ENCODE measurements at places on chromosomes 1 and 21.

GRCh38 chr1:183957216-183957830, 80.2 kb downstream of the COLGALT2 start:
- no peak for DNase-seq

DNA sequence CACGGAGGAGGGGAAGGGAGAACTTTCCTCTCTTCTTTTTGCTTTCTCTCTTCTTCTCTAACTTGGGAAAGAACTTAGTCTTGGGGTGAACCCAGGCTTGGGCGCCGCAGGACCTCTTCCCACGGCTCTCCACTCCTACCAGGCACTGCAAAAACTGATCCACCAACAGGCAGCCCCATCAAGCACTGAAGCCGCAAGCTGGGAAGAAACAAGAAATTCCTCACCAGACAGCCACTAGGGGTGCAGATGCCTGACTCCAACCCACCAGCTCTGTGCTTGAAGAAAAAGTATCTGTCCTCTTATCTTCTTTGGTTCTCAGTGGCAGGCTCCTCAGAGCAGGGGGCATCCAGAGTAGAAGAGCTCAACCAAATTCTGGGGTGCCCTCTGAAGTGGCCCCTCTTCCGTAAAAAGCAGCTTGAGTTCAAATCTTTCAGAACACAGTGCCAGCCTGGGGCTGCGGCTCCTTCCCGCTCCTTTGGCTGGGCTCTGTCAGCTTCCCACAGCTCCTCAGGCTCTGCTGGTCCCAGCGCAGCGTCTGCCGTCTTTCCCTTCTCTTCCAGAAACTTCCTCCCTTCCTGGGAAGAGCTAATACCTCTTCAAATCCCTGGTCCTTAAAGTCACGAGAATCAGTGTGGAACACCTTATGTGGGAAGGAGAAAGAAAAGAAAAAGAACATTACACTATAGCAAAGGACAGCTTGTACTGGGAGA, 2.4 kb downstream of the SLC41A1 start:
- DNase-seq, result no peak

GRCh38 chr1:3258386-3259003, 189.5 kb downstream of the PRDM16 start:
- DNase-seq, result no peak

- no peak for DNase-seq
Measured at GRCh38 chr1:62493656-62494055, 56.8 kb downstream of the USP1 start.

GRCh38 chr1:223820971-223821370, 24.8 kb downstream of the TP53BP2 start:
- DNase-seq, result no peak

GRCh38 chr1:90486996-90487395, 230.1 kb downstream of the BARHL2 start:
- DNase-seq, result no peak

DNA sequence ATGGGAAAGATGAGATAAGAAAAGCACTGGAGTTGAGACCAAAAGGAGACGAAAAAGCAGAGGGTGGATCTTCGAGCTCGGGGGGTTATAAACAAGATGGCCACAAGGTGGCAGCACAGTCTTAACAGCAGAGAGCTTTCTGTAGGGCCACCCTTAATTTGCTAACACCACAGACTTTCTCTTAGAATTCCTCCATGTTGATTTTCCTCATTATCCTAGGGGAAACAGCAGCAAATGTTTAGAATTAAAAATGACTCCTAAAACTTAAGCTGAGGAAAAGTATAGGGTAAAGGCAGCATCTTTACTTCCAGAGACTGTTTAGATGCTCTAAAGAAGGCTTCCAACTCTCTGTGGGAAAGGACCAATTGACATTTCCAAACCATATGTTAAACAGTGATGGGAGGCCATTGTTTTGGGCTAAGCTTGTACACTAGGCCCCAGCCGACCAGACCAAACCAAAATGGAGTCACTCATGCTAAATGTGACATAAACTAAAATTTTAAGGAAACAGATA, 2.5 kb upstream of the APOBEC4 start:
- peak; percentile 29 for DNase-seq

DNA sequence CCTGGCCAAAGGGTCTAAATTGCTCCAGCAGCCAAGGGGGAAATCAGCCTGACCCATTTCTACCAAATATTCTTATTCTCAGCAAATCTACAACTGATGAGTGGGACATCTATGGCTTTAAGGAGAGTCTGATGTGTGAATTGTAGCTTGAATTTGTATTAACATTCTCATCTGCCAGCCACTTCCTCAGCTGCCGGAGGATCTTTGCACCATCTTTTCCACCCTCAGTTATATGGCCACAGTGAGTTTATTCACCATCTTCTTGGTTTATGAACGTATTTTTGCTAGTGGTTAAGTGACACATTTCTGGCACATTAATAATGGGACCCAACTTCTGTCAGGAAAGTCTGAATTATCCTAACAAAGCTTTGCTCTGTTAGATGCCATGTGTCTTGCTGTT, 69.6 kb downstream of the COLGALT2 start:
- no peak for DNase-seq

DNA sequence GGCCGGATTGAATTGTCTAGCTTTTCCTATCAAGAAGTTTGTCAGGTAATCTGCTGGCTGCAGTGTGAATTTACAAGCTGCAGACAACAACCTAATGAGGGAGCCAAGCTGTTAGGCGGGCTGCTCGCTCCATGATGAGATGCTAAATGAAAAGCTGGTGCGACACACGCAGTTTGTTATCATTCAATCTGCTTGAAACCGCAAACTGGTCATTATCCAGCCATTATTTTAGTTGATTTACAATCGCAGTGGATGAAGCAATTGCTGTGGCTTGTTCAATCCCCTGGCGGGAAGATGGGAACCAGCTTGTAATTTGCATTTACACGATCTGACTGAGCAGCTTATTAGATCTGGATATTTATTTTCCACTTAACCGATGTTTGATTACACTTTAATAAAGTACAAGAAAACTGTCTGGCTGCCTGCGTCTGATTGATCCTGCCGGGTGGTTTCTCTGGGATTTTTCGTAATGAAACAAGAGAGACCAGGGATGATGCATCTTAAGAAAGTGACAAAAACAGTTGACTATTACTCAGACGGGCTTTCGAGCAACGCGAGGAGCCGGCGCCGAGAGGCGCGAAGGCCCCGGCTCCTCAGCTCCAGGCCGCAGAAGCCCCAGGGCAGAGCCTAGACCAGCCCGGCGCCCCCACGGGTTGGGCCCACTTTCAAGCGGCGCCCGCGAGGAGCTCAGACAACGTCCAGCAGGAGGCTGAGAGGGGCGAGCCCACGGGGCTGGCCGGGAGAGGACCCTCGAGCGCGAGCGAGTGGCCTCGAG, 118.0 kb upstream of the BARHL2 start:
- no peak for DNase-seq

DNA sequence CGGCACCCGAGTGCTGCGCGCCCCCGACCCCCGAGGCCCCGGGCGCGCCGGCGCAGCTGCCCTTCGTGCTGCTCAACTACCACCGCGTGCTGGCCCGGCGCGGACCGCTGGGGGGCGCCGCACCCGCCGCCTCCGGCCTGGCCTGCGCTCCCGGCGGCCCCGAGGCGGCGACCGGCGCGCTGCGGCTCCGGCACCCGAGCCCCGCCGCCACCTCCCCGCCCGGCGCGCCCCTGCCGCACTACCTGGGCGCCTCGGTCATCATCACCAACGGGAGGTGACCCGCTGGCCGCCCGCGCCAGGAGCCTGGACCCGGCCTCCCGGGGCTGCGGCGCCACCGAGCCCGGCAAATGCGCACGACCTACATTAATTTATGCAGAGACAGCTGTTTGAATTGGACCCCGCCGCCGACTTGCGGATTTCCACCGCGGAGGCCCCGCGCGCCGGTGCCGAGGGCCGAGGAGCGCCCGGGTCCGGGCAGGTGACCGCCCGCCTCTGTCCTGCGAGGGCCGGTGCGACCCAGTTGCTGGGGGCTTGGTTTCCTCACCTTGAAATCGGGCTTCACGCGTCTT, 49.0 kb downstream of the SIM2 start:
- no peak for DNase-seq

DNA sequence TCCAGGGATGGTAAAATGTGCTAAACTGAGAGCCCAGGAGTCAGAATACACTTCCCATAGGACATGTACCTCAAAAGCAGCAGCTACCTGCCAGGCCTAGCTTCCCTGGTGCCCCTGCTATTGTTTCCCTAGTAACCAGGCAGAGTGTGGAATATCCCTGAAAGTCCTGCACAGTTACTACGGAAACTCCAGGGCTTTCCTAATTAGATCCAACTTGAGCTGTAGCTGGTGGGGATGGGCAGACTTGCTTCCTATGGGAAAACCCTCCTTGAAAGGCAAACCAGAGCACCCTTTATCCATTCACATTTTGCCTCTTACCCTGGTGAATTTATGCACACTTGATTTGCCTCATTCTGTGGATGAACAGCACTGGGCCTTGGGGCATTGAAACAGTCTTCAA, 559.9 kb upstream of the PBX1 start:
- DNase-seq, result no peak

GRCh38 chr1:201126832-201127754, at the start of gene ASCL5:
Gene ASCL5, minus strand, starts transcription at chr1:201127184. Its CDS starts 11,812 bp downstream, at chr1:201115372.
- no peak for DNase-seq

- no peak for DNase-seq
Measured at GRCh38 chr1:212556822-212557549, 51.6 kb upstream of the ATF3 start.

DNA sequence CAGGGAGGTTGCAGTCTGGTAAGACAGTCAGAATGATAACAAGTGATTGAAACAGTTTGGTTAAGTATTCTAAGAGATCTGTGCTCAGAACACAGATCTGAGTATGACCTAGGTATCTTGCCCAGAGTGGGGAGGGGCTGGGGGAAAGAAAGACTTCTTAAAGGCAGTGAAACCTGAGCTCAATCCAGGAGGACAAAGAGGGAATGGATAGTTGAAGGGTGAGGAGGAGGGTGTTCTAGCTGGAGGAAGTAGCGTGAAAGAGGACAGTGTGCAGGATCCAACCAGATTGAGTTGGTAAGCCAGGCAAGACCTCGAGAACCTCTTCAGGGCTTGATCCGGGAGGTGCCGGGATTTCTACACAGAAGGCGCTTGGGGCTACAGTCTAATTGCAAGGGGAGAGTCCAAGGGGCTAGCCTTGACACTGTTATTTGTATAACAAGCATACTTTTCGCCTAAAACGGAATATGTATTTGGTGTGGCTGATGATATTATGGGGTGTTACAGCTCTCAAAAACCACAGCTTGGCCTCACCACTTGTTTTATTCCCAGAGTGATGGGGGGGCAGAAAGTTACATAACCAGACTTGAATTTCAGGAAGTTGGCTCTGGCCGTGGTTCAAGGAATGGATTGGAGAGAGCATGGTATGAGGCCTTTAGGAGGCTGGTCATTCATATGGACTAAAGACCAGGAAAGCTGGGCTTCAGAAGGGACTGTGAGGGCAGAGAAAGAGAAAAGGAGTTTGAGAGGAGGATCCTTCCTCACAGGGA, 19.1 kb downstream of the RCSD1 start:
- DNase-seq, result no peak

- DNase-seq, result no peak
Measured at GRCh38 chr1:62621907-62622306, 24.6 kb downstream of the ANGPTL3 start.

- no peak for DNase-seq
Measured at GRCh38 chr1:185973645-185974044, 239.5 kb downstream of the HMCN1 start.

GRCh38 chr1:40786171-40786994, 2.8 kb downstream of the KCNQ4 start:
- no peak for DNase-seq

DNA sequence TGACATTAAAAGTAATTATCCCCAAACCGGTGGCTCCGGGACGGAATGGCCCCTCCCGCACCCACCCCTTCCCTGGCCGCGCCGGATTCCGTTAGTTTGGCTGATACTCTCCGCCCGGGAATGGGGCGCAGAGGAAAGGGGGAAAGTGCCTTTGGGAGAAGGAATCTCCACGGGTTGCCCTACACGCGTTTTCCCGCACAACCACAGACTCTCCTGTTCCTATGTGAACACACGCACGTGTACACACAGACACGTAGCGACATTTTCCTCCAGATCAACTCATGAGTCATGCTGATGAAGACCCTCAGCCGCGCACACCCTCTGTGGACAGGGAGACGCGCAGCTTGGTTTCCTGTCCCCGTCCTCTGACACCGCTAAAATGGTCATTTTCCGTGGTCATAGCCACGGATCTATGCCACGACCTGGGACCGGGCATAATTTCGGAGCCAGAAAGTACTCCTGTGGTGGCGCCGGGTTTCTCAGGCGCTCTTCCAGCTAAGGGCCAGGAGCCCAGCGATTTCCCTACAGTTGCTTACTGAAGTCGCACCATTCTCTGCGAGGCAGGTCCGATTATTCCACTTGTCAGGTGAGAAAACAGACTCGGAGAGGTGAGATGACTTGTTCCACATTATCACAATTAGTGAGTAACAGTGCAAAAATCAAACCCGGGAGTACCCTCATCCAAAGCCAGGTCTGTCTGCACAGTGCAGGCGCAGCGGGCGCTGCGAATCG, 4.0 kb upstream of the DMRTA2 start:
- no peak for DNase-seq

DNA sequence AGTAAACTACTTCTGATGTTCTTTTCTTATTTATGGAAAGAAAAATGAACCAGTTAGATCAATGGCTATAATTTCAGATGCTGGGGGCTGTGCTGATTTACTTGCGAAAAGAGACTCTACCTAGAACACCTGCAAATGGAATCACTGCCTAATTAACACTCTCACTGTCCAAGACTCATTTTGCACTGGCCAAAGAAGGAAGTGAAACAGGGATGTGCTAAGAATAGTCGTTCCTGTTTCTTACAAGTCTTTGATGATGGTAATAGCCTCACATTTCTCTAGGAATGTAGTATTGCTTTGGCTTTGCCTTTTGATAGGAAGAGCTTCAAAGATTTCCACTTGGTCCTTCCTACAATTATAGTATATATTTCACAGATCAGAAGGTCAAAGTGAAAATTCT, 12.7 kb upstream of the TSNAX start:
- DNase-seq, result no peak

DNA sequence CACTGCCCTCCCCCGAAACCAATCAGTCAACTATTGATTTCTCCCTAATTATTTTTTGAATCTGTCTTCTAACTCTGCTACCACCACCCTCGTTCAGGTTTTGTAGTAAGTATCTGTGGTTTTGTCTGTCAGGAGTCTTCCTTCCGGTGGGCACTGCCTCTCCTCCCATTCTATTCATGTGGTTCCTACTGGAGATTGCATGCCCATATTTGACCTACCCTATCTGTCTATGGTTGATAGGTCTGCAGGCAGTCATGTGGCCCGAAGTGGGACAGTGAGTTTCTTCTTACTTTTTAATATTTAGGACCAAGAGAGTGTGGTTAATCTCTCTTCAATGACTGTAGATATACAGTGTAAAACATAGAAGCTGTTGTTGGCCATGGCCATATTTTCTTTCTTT, 17.8 kb upstream of the MAST2 start:
- DNase-seq, result peak; percentile 14

- no peak for DNase-seq
Measured at GRCh38 chr1:61941794-61942193, 199.5 kb downstream of the PATJ start.

All from T-helper 22 cell (primary cell).